ENCODE measurements at places on chromosomes 11 and 22.

DNA sequence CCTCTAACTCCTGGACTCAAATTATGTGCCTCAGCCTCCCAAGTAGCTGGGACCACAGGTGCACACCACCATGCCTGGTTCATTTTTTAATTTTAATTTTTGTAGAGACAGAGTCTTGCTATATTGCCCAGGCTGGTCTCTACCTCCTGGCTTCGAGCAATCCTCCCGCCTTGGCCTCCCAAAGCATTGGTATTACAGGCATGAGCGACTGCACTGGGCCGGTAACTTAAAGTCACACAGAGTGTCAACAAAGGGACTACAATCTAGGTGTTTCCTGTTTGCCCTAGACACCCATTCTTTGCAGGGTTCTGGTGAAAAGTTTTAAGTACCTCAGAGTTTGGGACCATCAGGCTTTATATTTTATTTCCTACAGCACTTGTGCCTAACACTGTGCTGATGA is 8.4 kb downstream of the UVRAG start:
- no peak for DNase-seq

- DNase-seq, result no peak
Measured at GRCh38 chr11:14422814-14423182, 63.8 kb upstream of the RRAS2 start.

DNA sequence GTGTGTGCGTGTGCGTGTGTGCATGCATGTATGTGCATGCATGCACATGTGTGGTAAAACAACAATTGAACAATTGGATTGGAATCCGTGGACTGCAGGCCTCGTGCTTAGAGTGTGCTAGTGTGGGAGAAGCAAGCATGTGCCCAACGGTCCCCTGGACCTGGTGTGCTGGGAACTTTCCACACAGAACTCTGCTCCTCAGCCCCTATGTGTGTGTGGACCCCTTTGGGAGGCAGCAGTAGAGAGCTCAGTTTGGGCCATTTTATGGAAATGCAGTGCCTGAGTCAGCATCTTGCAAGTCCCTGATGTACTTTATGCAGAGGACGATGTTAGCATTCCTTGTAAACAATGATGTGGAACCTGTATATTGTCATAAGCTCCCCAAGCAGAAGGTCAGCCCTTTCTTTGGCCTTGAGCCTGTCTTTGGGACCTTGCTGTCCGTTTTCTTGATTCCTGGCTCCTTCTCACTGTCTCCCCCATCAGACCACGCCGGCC is 167.3 kb downstream of the TBC1D22A start:
- no peak for DNase-seq

- no peak for DNase-seq
Measured at GRCh38 chr22:33656808-33657628, 263.3 kb downstream of the LARGE1 start.

DNA sequence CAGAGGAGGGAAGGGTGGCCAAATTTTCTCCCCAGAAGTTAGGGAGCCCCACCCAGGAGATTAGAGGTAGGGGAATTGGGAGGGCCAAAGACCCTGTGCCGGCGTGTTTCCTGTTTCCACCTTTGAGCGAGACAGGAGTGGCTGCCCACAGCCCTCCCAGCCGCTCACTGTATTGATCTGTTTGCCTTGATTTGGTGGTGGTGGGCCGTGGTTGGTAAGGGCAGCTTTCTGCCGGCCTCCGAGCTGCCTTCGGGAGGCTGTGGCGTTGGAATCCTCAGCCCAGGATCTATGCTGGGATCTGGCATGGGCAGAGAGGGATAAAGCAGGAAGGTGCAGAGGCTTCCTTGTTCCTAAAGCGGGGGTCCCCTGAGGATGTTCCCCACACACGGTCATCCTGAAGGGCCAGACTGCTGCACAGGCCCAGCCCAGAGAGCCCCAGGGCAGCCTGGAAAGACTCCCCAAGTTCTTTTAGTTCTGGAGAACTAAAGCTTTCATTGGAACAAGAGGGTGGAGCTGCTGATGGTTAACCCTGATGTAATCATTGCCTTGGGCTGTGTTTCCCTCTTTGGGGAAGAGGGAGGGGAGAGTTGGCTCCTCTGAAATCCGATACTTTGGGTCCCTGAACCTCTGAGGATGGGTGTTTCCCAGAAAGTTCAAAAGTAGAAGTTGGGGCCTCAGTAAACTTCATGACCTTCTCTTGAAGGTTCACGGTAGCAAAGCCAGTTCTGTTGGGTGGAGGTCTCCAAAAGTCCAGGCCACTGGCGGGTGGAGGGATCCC is 7.2 kb downstream of the FAM83F start:
- DNase-seq, result no peak

- DNase-seq, result no peak
Measured at GRCh38 chr22:31212783-31213629, 908 bp downstream of the LIMK2 start.

Measured in stimulated activated CD4-positive, alpha-beta T cell treated with anti-CD3 and anti-CD28 coated beads, TNF-alpha, amount 100 ng/mL, for 24 hours (primary cell).